ENCODE measurements at places on chromosomes 7 and 10. TPM values are rescaled to one million over a fixed set of nuclear protein-coding genes. Genes with fewer than 3 reads are reported as not detected.

Gene PON1
- total RNA-seq: 0.10 TPM

Gene PTN
- 20.8 TPM for total RNA-seq

Gene DMBT1
- 0.10 TPM for total RNA-seq

Gene PNLIPRP2
- total RNA-seq: not detected

Gene FAM131B
- total RNA-seq: 0.59 TPM

Gene SSBP1
- total RNA-seq: 80.2 TPM

Gene ZNF488
- total RNA-seq: 0.10 TPM

Gene TSPAN12
- total RNA-seq: 8.4 TPM

Gene PTCD1
- 3.8 TPM for total RNA-seq

Gene WASHC2A
- total RNA-seq: 28.2 TPM

Gene KIN
- total RNA-seq: 11.0 TPM

Gene WNT2
- 4.5 TPM for total RNA-seq

Gene UPK3B
- total RNA-seq: 1.7 TPM

Gene ASZ1
- not detected for total RNA-seq

Gene TAS2R3
- total RNA-seq: 3.6 TPM

Gene C10orf90
- total RNA-seq: 1.2 TPM

Gene MMD2
- total RNA-seq: not detected

Gene SFXN2
- 7.1 TPM for total RNA-seq

Gene ZNF746
- total RNA-seq: 9.3 TPM

Gene SLC16A12
- total RNA-seq: 1.7 TPM

Gene ACTL6B
- not detected for total RNA-seq

Gene TAS2R39
- total RNA-seq: not detected

Gene WDFY4
- total RNA-seq: 4.3 TPM

Gene ZNF37A
- total RNA-seq: 17.0 TPM

Gene NUTM2E
- total RNA-seq: 0.20 TPM

Gene GHRHR
- total RNA-seq: not detected

Gene SPDYE2
- total RNA-seq: not detected

Gene FLNC
- 106 TPM for total RNA-seq

Gene RALA
- total RNA-seq: 26.9 TPM

Gene PPP1R17
- total RNA-seq: not detected

Gene ESYT2
- total RNA-seq: 58.0 TPM

Gene NRAP
- 13.6 TPM for total RNA-seq

Gene MYH16
- not detected for total RNA-seq

Gene CRYGN
- total RNA-seq: not detected

Gene STEAP2
- 14.6 TPM for total RNA-seq

Gene EEPD1
- total RNA-seq: 12.2 TPM

Gene TRPV5
- total RNA-seq: 0.10 TPM

Gene OR2A1
- 0.20 TPM for total RNA-seq

Gene ADAMTS14
- total RNA-seq: 5.2 TPM

Gene NRCAM
- total RNA-seq: 7.9 TPM

Gene CALHM1
- not detected for total RNA-seq

Gene GNAT3
- total RNA-seq: not detected

Gene TMEM248
- total RNA-seq: 44.3 TPM

Gene RARRES2
- total RNA-seq: 78.2 TPM

Gene TECPR1
- 8.3 TPM for total RNA-seq

Gene SPDYE11
- total RNA-seq: 0.10 TPM

Gene ANK3
- 78.0 TPM for total RNA-seq

Gene PLA2G12B
- total RNA-seq: not detected

Gene SFTPD
- total RNA-seq: not detected

Gene MSMB
- 4.8 TPM for total RNA-seq

Gene NEUROD6
- 0.30 TPM for total RNA-seq

Gene PLEKHS1
- not detected for total RNA-seq
